Aorta (tissue), 5 donors: ENCODE measurements at places on chromosomes 16 and 17. TPM values are rescaled to one million over a fixed set of nuclear protein-coding genes. Genes with fewer than 3 reads are reported as not detected.
A peak's percentile ranks its signal among the peaks of the same experiment; 100 is the strongest.

TEDC2 gene
- 0.84 TPM for total RNA-seq

GRCh38 chr17:64004903-64005733 is 7.0 kb downstream of the PRR29 start:
- no peaks in the 10 kb centered on the region for H3K4me1 ChIP-seq
- H3K27me3 ChIP-seq, result no peaks in the 10 kb centered on the region
- no peak overlapping the region for H3K4me3 ChIP-seq
- H3K36me3 ChIP-seq, result no peaks in the 10 kb centered on the region
- DNase-seq, result peak; percentile 61

DNA sequence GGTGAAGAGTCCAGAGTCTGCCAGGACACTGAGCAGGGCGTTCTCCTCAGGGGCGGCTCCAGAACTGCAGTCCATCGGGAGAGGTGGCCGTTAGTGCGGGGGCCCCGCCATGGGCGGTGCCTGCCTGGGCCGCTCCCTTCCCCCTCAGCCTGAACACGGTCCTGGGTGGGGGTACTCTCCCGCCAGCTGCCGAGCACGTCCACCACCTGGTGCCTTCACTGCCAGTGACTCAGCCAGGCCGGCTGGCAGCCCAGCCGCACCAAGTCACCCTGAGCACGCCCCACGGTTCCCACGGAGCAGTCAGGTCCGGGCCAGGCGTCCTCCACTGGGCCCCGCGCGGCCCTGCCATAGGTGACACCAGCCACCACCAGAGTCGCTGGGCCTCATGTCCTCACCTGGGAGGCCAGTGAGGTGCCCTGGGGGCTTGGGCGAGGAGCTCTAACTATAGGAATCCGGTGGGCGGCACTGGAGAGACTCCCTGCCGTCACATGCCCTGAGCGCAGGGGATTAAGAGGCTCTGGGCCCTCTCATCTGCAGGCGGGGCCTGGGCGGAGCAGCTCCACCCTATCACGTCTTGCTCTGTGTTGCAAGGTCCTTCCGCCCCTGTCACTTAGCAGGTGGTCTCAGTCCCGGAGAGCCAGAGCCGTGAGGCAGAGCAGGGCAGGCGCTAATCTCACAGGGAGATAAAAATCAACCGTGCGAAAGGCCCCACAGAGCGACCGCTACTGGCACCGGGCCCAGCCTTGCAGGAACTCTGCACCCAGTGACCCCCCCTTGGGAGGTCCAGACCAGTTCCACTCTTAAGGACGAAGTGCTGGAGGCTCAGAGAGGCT is 14.3 kb downstream of the PIEZO1 start:
- no peaks in the 10 kb centered on the region for H3K36me3 ChIP-seq
- H3K4me3 ChIP-seq, result no peak overlapping the region
- no peaks in the 10 kb centered on the region for H3K27me3 ChIP-seq
- no peaks in the 10 kb centered on the region for H3K4me1 ChIP-seq
- no peak overlapping the region for H3K27ac ChIP-seq

- peak overlapping the region; percentile 28 for H3K27ac ChIP-seq
Observed at GRCh38 chr17:17561408-17562145, 29.9 kb downstream of the PEMT start.

PRSS36 gene
- 3.5 TPM for total RNA-seq

- H3K36me3 ChIP-seq, result no peaks in the 10 kb centered on the region
- no peak for DNase-seq
- no peak overlapping the region for H3K4me3 ChIP-seq
- no peaks in the 10 kb centered on the region for H3K4me1 ChIP-seq
- H3K27ac ChIP-seq, result no peak overlapping the region
Observed at GRCh38 chr17:41215681-41216080, 10.8 kb upstream of the KRTAP9-2 start.

CTRB2 gene
- total RNA-seq, result 11.6 TPM

ENPP7 gene
- not detected for total RNA-seq

DNA sequence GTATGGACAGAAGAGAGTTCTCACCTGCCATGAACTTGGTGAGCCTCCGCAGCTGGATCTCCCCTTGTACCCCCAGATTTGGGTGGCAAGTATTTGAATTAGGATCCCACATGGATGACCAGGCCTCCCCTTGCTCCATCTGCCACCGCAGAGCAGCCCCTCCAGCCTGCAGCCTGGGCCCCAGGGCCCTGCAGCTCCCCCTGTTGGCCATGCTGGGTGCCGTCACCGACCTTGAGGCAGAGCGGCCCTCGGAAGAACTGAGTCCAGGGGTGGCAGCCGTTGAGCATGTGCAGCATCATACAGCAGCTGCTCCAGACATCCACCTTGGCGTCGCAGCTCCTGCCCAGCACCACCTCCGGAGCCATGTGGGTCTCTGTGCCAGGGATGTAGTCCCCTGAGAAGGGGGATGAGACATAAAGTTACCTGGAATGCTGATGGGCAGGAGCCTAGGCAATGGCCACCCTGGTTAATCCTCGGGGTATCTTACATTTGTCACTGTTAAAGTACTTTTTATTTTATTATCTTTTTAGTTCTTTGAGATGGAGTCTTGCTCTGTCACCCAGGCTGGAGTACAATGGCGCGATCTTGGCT is 9.0 kb upstream of the SPATA32 start:
- H3K4me3 ChIP-seq, result no peak overlapping the region
- H3K36me3 ChIP-seq, result peaks cover 6% of the 10 kb centered on the region
- H3K27me3 ChIP-seq, result no peaks in the 10 kb centered on the region
- no peak for DNase-seq
- H3K4me1 ChIP-seq, result no peaks in the 10 kb centered on the region

DNA sequence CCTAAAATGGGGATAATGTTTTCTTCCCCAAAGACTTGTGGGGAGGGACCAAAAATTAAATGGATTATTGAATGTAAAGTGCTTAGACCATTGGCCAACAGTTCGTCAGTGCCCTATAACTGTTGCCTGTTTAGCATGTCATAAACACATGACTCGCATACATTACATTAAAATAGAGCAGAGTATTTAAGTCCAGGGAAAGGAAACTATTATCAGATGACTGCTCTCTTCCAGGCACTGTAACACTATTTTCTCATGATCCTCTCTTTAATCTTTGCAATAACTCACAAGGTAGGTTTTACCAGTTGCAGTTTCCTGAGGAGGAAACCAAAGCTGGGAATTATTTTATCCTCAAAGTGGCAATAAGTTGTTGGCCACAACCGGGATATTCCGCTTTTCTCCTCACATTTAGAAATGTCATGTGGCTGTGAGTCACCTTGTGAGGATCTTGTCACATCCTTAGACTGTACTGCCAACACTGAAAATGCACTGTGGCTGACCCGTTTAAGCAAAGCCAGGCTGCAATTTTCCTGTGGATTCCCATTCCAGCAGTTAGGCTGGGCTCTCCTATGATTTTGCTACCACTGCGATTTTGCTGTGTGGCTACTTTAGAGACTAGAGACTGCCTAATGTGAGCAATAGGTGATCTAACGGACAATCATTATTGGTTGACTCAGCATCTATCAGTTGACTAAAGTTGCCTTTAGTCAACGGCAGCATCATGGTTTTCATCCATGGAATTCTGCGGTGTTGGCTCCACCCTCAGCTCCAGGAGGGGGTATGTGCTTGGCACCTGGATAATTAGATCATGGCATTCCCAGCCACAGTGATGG is 58.3 kb upstream of the DHX40 start:
- no peaks in the 10 kb centered on the region for H3K4me1 ChIP-seq
- no peak overlapping the region for H3K4me3 ChIP-seq
- DNase-seq, result no peak
- H3K27me3 ChIP-seq, result no peaks in the 10 kb centered on the region
- H3K27ac ChIP-seq, result no peak overlapping the region

- no peak for DNase-seq
- peaks cover 9% of the 10 kb centered on the region for H3K36me3 ChIP-seq
- H3K27me3 ChIP-seq, result no peaks in the 10 kb centered on the region
- no peak overlapping the region for H3K4me3 ChIP-seq
Observed at GRCh38 chr17:68255731-68256538, 8.1 kb downstream of the AMZ2 start.

SERPINF2 gene
- 15.1 TPM for total RNA-seq

GRCh38 chr17:50967795-50968194 is 101.6 kb upstream of the TOB1 start:
- H3K27me3 ChIP-seq, result no peaks in the 10 kb centered on the region
- H3K36me3 ChIP-seq, result peaks cover 4% of the 10 kb centered on the region
- no peaks in the 10 kb centered on the region for H3K4me1 ChIP-seq
- DNase-seq, result no peak

- no peak for DNase-seq
- no peaks in the 10 kb centered on the region for H3K36me3 ChIP-seq
- no peak overlapping the region for H3K27ac ChIP-seq
- no peaks in the 10 kb centered on the region for H3K4me1 ChIP-seq
- no peaks in the 10 kb centered on the region for H3K27me3 ChIP-seq
Observed at GRCh38 chr17:66451188-66452149, 149.1 kb downstream of the PRKCA start.

IGFBP4 gene
- 1,001 TPM for total RNA-seq

- H3K36me3 ChIP-seq, result no peaks in the 10 kb centered on the region
- no peaks in the 10 kb centered on the region for H3K27me3 ChIP-seq
- peak; percentile 82 for DNase-seq
- H3K4me3 ChIP-seq, result peak overlapping the region; percentile 72
- no peaks in the 10 kb centered on the region for H3K4me1 ChIP-seq
- peak overlapping the region; percentile 57 for H3K27ac ChIP-seq
Observed at GRCh38 chr17:4947411-4948165, 742 bp downstream of the PFN1 start.

DNA sequence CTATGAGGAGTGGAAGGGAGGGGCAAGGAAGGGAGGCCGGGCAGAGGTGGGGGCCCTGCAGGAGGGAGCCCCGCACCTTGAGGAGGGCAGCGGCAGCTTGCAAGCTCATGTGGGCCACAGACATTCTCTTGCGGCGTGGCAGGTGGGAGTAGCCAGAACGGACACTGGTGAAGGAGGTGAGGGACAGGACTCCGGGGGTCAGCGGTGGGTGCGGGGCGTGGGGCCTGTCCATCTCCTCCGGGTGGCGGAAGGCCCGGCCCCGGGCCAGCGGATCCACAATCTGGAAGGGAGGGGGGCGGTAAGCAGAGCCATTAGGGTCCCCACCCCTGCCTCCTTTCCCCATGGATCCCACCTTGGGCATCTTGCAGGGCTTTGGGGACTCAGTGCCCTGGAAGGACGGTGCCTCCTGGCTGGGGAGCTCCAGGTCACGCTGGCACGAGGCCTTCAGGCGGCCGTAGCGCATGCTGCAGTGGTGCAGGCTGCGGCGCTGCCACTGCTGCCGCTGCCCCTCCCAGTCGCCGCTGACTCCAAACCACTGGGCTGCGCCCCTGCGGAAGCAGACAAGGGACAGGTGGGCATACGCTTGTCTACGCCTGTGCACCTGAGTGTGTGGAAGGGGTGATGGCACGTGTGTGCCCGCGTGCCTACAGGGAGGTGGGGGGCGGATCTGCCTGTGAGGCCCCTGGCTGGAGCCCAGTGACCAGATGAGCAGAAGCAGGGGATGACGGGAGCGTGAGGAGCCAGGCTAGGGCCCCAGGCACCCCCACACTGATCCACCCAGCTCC is 11.5 kb downstream of the AANAT start:
- no peaks in the 10 kb centered on the region for H3K27me3 ChIP-seq
- no peak for DNase-seq
- H3K36me3 ChIP-seq, result no peaks in the 10 kb centered on the region
- no peak overlapping the region for H3K4me3 ChIP-seq
- no peaks in the 10 kb centered on the region for H3K4me1 ChIP-seq

GRCh38 chr17:39450051-39450450 is 1.0 kb downstream of the MED1 start:
- no peak for DNase-seq
- H3K27ac ChIP-seq, result no peak overlapping the region
- H3K27me3 ChIP-seq, result no peaks in the 10 kb centered on the region

CDH15 gene
- total RNA-seq, result not detected

DNA sequence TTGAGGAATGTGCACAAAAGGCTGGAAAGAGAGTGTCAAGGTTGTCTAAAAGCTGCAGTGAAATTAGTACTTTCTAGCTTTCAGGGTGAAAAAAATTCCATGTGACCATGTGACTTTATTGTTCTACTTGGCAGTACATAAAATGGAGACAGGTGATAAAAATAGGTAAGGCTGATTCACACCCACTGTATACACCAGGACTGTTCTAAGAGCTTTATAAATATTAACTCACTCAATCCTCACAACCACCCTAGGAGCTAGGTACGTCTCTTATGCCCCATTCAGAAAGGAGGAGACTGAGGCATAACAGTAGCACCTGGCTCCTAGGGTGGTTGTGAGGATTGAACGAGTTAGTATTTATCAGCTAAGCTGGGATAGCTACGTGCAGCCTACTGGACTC is 28.2 kb upstream of the DNAH17 start:
- DNase-seq, result no peak
- no peaks in the 10 kb centered on the region for H3K36me3 ChIP-seq
- no peaks in the 10 kb centered on the region for H3K4me1 ChIP-seq
- H3K4me3 ChIP-seq, result no peak overlapping the region

GRCh38 chr16:21276090-21276489 is 2.0 kb downstream of the CRYM start:
- H3K27ac ChIP-seq, result no peak overlapping the region
- DNase-seq, result no peak
- no peaks in the 10 kb centered on the region for H3K4me1 ChIP-seq
- H3K27me3 ChIP-seq, result no peaks in the 10 kb centered on the region
- H3K4me3 ChIP-seq, result no peak overlapping the region

- DNase-seq, result no peak
- H3K27ac ChIP-seq, result no peak overlapping the region
Observed at GRCh38 chr17:13702266-13702665, 100.5 kb upstream of the HS3ST3A1 start.

- no peak overlapping the region for H3K27ac ChIP-seq
- DNase-seq, result no peak
- no peak overlapping the region for H3K4me3 ChIP-seq
- no peaks in the 10 kb centered on the region for H3K4me1 ChIP-seq
- no peaks in the 10 kb centered on the region for H3K36me3 ChIP-seq
Observed at GRCh38 chr17:55584055-55584685, 72.9 kb upstream of the SMIM36 start.

DNA sequence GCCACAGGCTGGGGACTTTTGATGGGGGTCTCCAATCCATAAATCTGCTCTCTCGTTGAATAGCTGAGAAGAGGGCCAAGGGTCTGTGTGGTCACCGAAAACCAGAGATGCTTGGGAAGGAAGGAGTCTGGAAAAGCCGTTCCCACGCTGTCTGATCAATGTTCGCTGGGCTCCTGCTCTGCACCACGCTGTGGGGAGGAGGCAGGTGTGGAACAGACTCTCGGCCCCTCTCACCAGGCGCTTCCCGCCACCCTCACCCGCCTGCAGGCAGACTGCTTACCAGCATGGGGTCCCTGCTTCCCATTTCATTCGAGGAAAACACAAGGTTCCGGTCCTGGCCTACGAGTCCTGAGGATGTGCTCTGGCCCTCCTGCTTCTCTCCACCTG is 702 bp upstream of the ALDH3A1 start:
- no peak overlapping the region for H3K27ac ChIP-seq
- DNase-seq, result no peak
- no peaks in the 10 kb centered on the region for H3K27me3 ChIP-seq
- no peak overlapping the region for H3K4me3 ChIP-seq
- H3K36me3 ChIP-seq, result no peaks in the 10 kb centered on the region
- no peaks in the 10 kb centered on the region for H3K4me1 ChIP-seq

HOXB2 gene
- total RNA-seq, result 36.9 TPM

GRCh38 chr17:72421128-72422092 is 300.6 kb downstream of the SOX9 start:
- no peak overlapping the region for H3K4me3 ChIP-seq
- DNase-seq, result no peak
- no peaks in the 10 kb centered on the region for H3K27me3 ChIP-seq
- no peaks in the 10 kb centered on the region for H3K36me3 ChIP-seq
- no peaks in the 10 kb centered on the region for H3K4me1 ChIP-seq
- no peak overlapping the region for H3K27ac ChIP-seq

KRTAP9-8 gene
- total RNA-seq, result not detected

PPP1R27 gene
- not detected for total RNA-seq
